ENCODE measurements at places on chromosomes 5 and 9.

DNA sequence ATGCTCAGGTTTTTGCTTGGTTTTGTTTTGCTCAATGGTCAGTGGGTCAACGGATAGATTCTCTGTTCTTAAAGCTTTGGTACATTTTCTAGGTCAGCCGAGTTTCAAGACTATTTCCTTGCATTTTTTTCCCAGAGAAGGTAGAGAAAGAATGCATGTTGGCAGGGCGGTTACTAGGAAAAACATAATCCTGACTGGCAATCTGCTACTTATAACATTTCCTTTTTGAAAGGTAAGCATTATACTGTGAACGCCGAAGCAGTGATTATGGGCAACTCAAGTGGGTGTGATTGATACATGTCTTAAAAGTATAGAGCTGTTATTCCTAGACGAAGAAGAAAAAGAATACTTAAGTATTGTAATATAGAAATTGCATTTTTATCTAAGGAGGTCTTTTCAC lies 273.2 kb downstream of the MAST4 start:
- no peak for DNase-seq

DNA sequence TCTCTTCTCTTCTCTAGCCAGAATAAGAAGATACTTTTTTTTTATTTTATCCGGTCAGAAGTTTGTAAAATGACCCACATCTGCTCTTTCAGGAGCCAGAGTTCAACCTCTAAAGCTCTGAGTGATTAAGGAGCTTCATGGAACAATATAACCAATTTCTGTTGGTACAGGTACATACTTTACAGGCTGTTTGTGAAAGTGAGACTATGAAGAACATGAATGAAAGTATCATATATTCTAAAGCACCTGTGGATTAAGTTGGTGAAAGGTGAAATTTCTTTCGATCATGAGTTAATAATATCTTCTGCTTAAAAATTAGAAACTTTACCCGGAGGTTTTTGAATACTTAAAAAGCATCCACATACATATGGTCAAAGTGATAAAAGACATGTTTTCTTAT lies 65.2 kb downstream of the DMRT2 start:
- no peak for DNase-seq

GRCh38 chr9:114301798-114302565 lies 20.9 kb upstream of the ORM1 start:
- DNase-seq = no peak

- DNase-seq = no peak
These were observed 21.4 kb downstream of the LHFPL2 start for GRCh38 chr5:78627175-78627574.

DNA sequence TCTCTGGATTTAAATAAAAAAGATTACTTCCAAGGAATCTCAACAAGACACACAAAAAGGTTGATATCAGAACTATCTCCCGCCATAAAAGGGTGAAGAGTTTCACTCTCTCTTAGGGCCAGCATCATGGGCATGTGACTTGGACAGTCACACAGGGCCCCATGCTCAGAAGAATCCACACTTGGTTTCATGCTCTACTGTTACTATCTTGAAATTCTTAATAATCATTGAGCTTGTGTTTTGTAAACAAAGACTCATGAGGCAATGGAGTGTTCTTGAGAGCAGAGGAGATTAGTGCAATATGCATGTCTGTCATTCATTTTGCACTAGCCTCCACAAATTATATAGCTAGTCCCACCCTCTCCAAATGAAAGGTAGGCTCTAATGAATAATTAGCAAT lies 58.4 kb downstream of the HMHB1 start:
- no peak for DNase-seq

GRCh38 chr5:76811214-76811613 lies 7.6 kb upstream of the F2RL1 start:
- no peak for DNase-seq

- DNase-seq = no peak
These were observed 289.4 kb upstream of the DAB2 start for GRCh38 chr5:39714036-39714698.

- DNase-seq = no peak
These were observed 433.5 kb upstream of the POU5F2 start for GRCh38 chr5:94174748-94175411.

GRCh38 chr5:91126448-91126847 lies 256.7 kb downstream of the ARRDC3 start:
- DNase-seq = no peak

DNA sequence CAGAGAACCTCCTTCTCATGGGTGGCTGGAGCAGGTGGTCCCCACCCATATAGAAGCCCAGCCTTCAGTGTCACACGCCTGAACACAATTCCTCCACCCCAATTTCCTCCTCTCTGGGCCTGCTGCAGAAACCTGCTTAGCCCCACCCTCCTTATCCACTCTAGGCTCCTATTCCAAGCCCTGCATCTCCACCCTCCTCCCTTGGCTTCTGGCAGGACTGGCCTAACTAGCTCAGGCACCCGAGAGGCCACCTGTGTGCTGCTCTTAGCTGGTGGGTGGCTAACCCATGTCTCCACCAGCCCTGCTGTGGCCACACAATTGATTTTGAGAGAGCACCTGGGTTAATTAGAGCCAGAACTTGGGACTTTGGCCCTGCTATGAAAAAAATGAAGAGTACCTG lies 77.3 kb upstream of the ATP10B start:
- DNase-seq = no peak

GRCh38 chr5:92518318-92518904 lies 1062.6 kb downstream of the NR2F1-AS1 start:
- no peak for DNase-seq

DNA sequence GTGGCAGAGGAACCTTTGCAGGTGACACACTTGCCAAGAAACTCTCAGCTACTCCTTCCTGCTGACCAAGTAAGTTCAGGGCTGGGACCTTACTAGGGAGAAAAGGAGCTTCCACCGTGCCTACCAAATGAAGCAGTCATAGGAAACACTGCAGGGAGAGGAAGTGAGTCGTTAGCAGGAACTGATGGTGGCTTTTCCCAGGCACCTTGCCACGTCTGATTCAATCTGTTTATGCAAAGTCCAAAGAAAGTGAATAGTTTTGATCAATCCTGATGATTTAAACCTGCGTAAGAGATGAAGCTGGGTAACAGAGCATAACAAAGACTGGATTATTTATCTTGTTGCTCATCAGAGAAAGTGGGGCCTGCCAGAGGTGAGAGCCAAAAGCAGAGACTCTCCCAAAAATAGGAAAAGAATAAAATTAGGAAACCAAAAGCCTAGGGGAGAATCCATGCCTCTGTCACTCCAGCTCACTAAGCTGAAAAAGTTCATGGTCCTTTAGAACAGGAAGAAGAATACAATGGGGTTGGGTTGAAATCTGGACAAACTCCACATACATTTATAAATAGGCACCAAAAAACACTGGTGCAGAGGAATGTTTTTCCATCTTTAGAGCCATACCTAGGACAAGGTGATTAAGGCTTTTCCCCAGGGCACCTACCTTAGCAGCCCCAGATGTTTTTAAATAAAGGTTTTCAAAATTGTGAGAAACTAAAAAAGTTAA lies 9.3 kb upstream of the PFDN1 start:
- no peak for DNase-seq

- DNase-seq = no peak
These were observed 9.6 kb downstream of the NDST1 start for GRCh38 chr5:150517272-150518152.

DNA sequence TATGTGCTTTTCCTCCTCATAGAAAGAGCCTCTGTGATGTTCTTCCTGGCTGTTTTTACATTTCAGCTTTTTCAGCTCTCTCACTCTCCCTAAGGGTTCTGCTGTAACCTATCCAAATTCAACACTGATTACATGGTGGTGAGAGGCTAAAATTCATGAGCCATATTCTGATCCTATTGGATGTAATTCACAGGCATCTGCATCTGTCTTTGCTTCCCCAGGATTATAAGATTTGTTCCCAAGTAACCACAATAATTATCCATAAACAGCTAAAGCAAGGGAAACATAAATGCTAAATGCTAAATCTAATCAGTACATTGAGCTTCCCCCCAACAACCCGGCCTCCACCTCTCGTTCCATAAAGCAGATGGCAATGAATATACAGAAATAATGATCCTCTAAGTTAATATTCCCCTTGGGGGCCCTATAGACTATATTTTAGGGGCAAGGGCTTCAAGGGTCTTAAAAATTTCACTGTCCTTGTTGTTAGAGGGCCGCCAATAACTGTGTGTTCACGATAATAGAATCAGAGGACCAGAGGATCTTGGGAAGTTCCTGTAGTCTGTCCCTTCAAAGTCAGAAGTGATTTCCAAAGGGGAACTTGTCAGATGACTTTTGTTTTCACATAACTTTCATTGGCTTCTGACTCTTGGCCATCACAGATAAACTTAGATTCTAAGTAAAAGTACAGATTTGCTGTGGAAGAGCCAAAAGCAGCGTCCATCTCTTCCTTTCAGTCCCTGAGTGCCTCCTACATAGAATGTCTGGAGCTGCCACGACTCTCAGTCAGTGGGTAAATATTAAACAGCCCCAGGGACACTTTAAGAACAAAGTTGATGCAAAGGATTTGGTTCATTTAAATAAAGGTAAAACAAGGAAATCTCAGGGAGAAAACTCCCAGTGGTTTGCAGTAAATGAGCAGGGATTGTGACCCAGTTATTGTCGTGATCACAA lies 125.6 kb downstream of the ALDH1A1 start:
- DNase-seq = no peak

DNA sequence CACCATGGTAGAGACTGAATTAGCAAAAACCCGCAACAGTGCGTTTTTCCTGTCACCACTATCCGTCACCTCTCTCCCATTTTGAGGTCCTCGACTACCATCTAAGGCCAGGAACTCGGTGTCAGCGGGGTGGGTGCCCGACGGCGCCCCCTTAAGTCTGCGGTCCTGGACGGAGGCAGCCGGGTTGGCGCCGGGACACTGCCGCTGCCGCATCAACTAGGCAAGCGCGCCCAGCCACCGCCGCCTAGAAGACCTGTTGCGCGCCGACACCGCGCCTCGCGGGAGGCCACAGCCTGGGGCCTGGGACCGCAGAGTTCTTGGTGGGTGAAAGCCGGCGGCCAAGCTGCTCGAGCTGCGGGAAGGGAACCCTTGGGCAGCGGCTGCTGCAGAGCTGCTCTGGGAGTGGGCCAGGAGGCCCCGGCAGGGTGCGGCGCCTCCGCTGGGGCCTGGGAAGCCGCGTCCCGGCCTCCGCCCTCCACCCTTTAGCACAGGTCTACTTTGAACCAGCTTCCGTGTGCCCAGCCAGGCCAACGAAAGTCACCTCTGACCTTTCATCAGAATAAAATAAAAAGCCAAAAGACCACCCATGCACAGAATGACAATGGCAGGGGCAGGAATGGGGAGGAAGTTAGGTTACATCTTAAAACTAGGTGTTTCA lies 3.5 kb downstream of the FOXB2 start:
- no peak for DNase-seq

GRCh38 chr5:133830911-133831310 lies 137.5 kb downstream of the C5orf15 start:
- DNase-seq = no peak

- peak; percentile 88 for DNase-seq
These were observed at the start of gene TRIM52 for GRCh38 chr5:181260720-181261319. Gene TRIM52 (minus strand): TSS chr5:181261143. CDS start chr5:181260813, 330 bp downstream.

- no peak for DNase-seq
These were observed 16.6 kb downstream of the STRBP start for GRCh38 chr9:123251741-123252140.

GRCh38 chr9:81754245-81754644 lies 64.9 kb upstream of the TLE1 start:
- DNase-seq = no peak

DNA sequence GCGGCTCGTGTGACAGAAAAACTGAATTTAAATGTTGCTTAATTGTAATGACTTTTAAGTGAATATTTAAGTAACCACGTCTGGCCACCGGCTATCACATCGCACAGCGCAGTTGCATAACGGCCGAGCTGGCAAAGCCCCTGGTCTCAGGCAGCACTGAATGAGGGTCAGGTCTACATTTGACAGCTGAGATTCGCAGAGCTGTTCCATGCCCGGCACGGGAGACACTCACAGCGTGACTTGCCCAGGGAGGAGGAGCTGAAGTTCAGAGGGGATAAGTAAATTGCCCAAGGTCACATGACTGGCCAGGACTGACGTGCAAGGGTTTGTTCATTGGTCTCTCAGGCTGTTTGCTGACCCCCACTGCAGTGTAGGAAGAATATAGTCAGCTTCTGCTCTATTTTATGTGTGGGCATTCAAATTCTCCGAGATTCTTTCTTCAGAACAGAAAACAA lies 17.4 kb upstream of the COL5A1 start:
- DNase-seq = no peak

Measured in stimulated activated CD4-positive, alpha-beta T cell treated with anti-CD3 and anti-CD28 coated beads, Interleukin-15, amount 100 ng/mL, for 48 hours (primary cell).